ENCODE measurements at places on chromosomes 1 and 21.

- DNase-seq: no peak
These were observed 200.9 kb downstream of the HHIPL2 start for GRCh38 chr1:222346955-222347354.

DNA sequence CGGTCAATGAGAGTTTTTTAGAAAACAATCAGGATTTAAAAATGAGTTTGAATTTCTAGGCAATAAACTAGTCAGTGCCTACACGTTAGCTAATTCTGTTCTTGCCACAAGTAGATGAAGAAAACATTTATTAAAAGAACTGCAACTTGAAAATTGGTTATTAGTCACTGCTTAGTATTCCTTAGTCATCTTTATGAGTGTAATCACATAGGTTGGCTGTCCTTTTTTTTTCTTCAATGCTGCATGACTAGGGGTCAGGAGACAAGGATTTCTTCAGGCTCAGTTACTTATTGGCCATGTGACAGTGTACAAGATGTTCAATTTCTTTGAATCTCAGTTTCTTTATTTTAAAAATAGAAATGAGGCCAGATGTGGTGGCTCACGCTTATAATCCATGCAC lies 17.1 kb downstream of the SOAT1 start:
- no peak for DNase-seq

- DNase-seq: no peak
These were observed 124.8 kb downstream of the TMEM53 start for GRCh38 chr1:44549510-44549909.

DNA sequence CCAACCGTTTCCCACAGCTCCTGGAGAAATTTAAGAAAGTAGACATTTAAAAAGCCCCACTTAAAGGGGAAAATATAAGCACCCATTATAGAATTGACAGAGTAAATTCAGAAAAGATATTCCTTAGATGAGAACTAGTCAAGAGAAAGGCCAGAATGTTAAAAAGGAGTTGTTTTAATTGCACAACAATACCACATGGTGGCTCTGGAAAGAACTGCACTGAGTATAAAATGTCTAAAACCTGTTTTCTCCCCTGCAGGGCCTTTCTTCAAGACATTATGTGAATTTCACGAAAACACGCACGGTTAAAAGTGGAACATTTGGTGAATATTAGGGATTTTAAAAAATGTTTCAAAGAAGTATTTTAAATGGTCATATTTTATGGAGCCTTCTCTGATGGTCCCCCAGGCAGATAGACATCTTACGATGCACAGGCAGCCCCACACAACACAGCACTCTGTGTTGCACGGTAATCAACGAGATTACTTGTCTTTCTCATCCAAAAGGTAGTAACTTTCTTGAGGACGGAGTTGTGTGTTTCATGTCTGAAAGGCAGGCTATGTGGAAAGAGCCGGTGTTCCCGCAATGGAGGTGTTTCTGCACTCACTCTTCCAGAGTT lies 101.9 kb downstream of the PRRX1 start:
- no peak for DNase-seq

- DNase-seq: no peak
These were observed 198.6 kb upstream of the EDN2 start for GRCh38 chr1:41682845-41683625.

DNA sequence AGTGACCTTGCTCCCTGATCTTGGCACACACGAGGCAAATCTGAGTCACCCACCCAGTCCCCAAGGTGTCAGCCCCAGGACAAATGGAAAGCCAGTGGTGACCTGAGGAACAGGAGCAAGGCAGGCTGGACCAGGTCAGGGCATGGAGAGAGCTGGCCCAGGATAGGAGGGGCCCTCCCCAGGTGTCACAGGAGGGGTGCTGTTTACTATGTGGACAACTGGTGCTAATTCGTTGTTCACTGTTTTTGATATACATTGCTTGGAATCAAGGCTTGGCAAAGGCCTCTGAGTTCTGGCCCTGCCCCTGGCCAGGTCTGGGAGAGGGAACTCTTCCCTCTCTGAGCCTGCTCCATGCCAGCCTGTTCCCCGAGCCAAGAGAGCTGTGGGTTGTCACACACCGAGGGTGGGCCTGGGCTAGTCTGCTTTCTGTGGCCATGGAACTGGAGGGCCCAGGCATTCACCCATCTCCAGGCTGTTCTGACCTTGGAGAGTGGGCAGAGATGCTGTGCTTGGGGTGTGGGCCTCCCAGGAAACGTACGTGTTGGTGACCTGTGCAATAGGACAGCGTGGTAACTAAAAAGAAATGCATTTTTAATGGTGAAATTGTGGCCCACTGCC lies 41.8 kb downstream of the CRYAA start:
- no peak for DNase-seq

GRCh38 chr1:61289232-61290098 lies 207.1 kb downstream of the NFIA start:
- no peak for DNase-seq

GRCh38 chr21:29800056-29800455 lies 139.7 kb downstream of the GRIK1 start:
- no peak for DNase-seq

DNA sequence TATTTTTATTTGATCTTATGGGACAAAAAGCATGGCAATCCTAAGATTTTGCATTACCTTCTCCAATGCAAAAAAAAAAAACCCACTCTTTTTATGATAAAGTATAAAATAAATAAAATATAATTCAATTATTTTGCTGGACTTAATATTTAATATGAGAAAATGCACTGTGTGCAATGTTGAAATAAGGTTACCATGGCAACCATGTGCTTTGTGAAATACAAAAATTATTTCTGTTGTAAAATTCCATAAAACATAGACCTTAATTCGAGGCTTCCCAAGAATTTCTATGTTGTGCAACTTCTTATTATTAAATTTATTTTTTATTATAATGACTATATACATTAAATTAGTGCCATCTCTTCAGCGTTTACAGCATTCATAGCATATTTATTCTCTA lies 989.5 kb downstream of the MRPL39 start:
- DNase-seq: no peak

DNA sequence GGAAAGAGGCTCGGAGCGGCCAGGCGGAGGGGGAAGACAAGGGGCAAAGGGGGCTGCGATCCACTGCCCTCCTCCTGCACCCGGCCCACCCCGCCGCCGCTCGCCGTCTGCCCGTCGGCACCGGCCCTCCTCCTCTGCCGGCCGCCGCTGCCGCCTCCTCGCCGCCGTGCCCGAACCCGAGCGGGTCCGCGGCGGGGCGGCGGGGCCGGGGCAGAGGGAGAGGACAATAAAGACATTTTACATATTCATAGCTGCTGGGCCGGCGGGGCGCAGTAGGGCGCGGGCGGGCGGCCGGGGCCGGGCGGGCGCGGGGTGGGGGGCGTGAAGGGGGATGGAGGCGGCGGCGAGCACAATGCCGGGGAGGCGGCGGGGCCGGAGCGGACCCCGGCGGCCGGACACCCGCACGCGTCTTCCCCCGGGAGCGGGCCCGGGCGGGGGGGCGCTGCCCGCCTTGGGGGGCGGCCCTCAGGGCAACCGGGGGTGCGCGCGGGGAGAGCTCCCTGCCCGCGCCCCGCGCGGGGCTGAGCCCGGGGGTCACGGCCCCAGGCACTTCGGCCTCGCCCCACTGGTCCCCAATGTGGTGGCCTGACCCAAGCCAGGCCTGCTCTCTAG lies 546 bp downstream of the POU2F1 start:
- DNase-seq: no peak

- DNase-seq: no peak
These were observed 27.4 kb downstream of the LGALS8 start for GRCh38 chr1:236550961-236551851.

DNA sequence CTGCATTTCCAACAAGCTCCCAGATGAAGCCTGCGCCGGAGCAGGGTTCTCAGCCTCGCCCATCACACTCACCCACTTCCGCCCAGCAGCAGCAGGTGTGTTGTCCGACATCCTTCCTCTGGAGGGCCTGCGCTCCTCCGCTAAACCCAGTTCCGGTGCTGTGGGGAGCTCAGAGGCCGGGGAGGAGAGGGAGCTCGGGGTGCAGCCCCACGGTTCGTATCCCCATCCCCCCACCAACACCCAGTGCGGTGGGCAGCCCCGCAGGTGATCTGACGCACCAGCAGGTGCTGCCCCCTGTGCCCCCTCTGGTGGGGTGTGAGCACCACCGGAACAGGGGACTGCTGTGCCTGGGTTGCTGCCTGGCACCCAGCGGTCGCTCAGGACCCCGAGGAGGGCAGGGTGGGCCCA lies 3.4 kb upstream of the PEX10 start:
- peak; percentile 59 for DNase-seq

- peak; percentile 69 for DNase-seq
These were observed 14.3 kb upstream of the MUL1 start for GRCh38 chr1:20521960-20522861.

DNA sequence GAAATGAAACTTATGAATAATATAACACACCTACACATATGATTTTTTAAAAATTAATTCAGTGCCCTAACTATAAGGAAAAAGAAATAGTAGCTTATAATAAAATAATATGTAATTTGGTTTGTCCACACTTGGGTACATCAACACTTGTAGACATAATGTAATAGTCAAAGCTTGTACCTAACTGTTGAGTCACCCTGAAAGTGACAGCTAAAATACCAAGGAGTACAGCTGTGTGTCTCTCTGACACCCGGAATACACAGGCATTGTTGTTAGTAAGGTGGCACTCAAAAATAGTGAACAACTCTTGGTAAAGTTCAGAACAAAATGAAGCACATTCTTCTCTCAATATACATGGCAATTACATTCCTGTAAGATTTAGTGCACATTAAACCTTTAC lies 243.4 kb downstream of the TRABD2B start:
- no peak for DNase-seq

DNA sequence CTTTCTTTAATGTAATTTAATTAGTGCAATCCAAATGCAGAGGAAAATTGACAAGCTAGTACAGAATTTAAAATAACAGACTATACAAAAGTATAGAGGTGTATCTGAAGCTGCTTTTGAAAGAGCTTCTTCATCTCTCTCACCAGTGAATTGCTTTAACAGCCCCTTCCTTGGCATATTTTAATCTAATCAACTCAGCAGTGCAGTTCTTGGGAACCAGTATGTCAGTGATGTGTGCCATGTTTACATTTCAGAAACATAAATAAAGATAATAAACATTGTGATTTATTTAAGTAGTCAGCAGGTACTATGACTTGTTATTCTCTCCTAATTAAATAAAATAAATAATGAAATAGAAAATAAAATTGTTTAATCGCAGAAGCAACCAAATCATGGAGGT lies 1260.6 kb downstream of the NCAM2 start:
- no peak for DNase-seq

DNA sequence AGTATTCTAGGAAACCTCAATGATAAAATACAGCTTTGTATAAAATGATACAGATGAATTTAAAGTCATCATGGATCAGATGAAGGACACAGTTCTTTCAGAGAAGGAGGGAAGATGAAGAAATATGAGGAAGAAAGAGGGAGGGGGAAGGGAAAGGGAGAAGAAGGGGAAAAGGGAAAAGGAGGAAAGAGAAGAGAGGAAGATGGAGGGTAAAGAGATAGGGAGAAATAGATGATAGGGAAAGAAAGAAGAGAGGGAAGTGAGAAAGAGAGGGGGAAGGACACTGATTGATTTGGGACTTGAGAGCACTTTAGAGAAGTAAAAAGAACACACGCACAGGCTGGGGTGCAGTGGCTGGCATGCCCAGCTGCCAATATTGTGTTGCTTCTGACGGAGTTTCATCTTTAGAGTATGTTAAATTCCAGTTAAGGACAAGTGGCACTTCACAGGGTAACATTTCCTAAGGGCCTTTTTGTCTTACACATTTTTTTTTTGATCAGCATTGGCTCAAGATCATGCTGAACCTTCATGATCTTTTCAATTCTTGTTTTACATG lies 235.9 kb upstream of the DMRTA2 start:
- DNase-seq: no peak
